ENCODE measurements at places on chromosomes 5 and 9.

DNA sequence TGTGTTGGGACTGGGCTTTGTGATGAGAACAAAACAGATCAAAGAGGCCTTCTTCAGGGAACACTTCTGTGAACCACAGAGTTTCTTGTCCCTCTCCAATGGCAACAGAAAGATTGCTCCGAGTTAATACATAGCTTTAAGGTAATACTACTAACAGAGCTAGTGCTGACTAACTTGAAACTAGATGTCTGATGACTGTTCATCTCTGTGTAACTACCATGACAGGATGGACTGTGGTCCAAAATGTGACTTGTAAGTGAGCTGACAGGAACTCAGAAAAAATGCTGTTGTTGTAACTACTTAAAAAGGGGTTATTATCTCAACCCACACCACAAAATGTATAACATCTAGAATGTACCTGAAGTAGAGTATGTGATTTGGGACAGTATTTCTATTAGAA is 630.2 kb upstream of the DMAC1 start:
- no peak for DNase-seq

GRCh38 chr9:96302021-96302420 is at the start of gene HSD17B3:
Gene HSD17B3 (minus strand): TSS chr9:96302176. CDS start chr9:96302104, 72 bp downstream.
- DNase-seq, result no peak

- no peak for DNase-seq
Observed at GRCh38 chr5:123976379-123977033, 464.5 kb downstream of the CSNK1G3 start.

DNA sequence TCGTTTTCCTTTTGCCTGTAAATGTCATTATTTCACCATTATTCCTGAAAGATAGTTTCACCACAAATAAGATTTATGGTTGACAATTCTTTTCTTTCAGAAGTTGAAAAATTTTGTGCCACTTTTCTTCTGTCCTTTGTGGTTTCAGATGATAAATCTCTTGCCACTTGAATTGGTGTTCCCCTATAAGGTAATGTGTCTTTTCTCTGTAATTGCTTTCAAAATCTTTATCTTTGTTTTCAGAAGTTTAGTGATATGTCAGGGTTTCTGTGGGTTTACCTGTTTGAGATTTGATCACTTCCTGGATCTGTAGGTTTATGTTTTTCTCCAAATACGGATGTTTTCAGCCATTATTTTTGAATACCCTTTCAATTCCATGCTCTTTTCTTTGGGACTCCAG is 14.6 kb downstream of the RASA1 start:
- no peak for DNase-seq

DNA sequence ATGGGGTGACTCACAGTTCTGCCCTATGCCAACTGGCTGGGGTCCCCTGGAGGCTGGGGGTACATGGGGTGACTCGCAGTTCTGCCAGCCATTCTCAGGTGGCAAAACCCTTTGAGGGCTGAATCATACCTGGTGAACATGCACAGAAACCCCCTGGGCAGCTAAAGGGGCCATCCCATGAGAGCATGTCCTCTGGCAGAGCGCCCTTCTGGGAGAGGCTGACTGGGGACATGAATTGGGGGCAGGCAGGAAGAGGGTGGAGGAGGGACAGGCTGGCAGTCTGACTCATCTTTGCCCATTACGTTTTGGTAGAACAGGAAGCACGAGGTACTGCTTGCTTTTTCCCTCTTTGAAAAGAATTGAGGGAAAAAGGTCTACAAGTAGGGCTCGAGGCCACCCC is 16.7 kb downstream of the TRAF1 start:
- no peak for DNase-seq

DNA sequence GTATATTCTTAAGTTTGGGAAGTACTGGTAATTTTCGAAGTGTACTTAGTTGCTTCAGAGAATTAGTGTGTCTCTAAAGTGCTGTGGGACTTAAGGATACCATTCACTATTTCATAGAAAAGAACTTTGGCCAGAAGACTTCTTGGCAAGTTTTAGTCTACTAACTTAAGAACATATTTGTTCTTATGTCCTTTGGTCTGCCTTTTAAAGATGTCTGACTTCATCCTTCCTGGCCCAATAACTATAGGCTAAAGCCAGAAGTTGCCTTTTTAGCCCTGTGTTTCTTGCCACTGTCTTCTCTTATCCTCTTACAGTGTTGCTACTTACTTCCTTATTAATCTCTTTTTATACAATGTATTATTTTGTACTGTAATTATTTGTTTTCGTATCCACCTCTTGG is 6.3 kb downstream of the RBM27 start:
- DNase-seq, result no peak

GRCh38 chr5:133581918-133582317 is 30.4 kb downstream of the FSTL4 start:
- DNase-seq, result no peak

GRCh38 chr5:15585128-15585527 is 85.1 kb downstream of the FBXL7 start:
- no peak for DNase-seq

- DNase-seq, result no peak
Observed at GRCh38 chr9:134618833-134619447, 22.7 kb upstream of the COL5A1 start.

GRCh38 chr5:65708145-65708544 is 13.8 kb downstream of the SGTB start:
- no peak for DNase-seq

DNA sequence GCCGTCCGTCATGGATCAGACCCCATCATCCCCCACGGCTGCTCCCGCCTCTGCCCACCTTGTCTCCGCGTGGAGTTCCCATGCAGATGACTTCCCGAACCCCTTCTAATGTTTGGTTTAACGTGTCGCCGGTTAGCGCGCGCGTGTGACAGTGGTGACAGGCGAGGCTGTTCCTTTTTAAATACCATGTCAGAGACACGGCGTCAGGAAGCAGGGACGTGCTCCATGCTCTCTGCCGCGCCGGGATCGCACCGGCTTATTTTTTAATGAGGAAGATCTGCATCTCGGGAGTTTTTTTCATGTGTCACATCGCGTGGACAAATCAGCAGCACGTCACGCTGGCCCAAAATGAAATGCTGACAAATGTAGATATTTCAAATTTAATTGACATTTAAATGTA is 35.9 kb downstream of the CRB2 start:
- no peak for DNase-seq

Measured in AG08396 (cell line).